ENCODE measurements at places on chromosomes 7 and 10.

GRCh38 chr10:95848841-95849240, 58.9 kb upstream of the CC2D2B start:
- no peak for DNase-seq

GRCh38 chr7:120467676-120468075, 194.7 kb downstream of the KCND2 start:
- no peak for DNase-seq

DNA sequence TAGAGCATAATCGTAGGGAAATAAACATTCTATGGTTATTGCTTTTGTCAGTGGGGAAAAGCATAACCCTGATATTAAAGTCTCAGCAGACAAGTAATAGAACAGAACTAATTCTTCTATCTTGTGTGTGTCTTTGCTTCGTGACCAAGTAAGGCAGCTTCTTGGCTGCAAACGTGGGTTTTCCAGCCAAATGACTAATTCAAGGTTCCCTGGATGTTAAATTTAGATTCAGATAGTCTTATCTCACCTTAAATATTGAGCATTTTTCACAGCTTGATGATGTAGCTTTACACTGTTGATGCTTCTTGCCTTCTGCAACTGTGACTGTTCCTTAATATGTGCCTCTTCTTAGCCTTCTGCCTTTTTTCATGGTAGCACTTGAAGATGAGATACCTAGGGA, 113.0 kb downstream of the EXOC4 start:
- DNase-seq = no peak

GRCh38 chr7:83096065-83096580, 66.6 kb downstream of the PCLO start:
- DNase-seq = no peak

DNA sequence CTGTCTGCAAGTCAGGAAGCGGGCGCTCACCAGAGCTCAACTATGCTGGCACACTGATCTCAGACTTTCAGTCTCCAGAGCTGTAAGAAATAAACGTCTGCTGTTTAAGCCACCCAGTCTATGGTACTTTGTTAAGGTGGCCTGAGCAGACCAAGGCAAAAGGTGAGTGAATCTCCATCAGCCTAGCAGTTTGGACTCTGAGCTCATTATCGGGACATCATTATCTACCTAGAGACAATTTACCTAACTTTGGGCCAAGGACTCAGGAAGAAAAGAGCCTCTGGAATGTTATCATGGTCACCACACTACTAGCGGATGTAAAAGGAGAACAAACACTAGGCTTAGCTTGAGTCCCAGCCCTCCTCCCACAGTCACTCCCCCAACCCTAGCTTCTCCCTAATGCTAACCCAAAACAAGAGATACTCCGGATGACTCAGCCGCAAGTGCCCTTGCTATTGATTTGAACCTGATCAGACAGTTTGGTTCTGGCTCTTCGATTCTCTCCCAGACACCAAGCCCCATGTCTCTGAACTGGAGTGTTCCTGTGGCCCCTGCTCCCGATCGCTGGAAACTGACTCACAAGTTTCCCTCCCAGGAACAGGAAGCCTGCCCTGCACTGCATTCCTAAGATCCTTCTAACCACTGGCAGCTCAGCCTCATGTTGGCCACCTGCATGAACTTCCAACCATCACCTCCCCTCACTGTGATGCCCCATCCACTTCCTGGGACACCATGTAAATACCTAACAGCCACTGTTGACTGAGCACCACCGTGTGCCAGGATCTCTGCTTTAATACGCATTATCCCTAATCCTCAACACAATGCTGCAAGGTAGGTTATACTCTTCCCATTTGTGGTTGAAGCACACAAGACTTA, 34.5 kb downstream of the CREB3L2 start:
- DNase-seq = no peak

DNA sequence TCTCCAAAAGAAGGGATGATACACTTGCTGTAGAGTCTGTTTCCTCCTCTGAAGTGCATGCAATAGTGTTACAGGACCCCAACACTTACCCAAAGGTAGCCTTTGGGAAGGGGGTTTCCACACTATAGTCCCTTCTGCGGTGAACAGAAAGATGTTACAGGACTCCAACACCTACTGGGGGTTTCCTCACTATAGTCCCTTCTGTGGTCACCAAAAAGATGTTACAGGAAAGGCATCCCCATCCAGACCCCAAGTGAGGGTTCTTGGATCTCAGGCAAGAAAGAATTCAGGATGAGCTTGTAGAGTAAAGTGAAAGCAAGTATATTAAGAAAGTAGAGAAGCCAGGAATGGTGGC, 69.2 kb upstream of the PIK3CG start:
- DNase-seq = no peak

DNA sequence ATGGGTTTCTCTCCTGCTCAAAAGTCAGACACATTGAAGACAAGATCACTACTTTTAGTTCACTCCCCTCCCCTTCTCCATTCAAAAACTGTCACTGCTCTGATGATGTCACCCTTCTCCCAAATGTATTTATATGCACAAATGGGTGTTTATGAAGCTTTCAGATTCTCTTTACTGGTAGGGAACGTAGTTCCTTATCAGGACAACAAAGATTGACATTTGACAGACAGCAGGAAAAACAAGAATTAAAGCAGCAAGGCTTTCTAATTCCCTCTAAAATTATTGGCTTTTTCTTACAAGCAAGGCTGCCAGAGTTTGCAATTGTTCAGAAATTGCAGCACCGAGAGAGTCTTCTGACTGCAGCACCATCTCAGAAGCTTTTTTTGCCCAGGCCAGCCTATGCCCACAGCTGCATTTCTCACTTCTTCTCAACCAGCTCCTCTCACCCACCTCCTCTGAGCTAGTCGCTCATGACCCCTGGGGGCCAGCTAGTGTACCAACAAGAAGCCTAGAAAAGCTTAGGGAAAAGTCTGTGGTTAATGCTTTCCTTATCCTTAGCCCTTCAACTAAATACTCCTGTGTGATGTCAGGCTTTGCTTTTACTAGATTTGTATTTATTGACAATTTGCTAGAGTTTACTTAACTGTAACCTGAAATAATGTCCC, 265.1 kb downstream of the HTR7 start:
- DNase-seq = no peak

- no peak for DNase-seq
Observed at GRCh38 chr7:142811154-142811737, 40.5 kb downstream of the PRSS2 start.

- DNase-seq = no peak
Observed at GRCh38 chr7:64599359-64599758, 36.5 kb upstream of the ZNF680 start.

- no peak for DNase-seq
Observed at GRCh38 chr10:124996127-124996853, 54.4 kb downstream of the ZRANB1 start.

DNA sequence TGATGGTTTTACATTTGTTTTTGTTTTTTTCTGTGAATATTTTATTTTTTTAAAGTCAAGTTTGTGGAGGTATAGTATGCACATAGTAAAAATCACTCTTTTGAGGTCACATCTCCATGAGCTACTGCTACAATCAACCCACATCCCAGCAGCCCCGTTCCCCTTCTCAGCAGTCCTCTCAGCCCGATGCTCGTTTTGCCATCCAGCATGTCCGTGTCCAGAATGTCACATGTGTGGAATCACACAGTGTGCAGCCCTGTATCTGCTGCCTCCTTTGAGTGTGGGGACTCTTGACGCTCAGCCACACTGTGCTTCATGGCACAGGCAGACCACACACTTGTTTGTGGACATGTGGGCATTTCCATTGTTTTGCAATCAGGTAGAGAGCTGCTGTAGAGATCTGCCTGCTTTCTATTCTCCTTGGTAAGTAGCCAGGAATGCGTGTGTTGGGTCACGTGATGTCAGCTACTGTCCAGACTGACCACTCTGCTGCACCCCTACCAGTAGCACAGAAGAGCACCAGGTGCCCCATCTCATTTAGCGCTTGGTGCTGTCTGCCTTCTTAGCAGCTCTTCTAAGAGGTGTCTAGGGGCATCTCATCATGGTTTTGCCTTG, 71.6 kb upstream of the CAMK2B start:
- no peak for DNase-seq

DNA sequence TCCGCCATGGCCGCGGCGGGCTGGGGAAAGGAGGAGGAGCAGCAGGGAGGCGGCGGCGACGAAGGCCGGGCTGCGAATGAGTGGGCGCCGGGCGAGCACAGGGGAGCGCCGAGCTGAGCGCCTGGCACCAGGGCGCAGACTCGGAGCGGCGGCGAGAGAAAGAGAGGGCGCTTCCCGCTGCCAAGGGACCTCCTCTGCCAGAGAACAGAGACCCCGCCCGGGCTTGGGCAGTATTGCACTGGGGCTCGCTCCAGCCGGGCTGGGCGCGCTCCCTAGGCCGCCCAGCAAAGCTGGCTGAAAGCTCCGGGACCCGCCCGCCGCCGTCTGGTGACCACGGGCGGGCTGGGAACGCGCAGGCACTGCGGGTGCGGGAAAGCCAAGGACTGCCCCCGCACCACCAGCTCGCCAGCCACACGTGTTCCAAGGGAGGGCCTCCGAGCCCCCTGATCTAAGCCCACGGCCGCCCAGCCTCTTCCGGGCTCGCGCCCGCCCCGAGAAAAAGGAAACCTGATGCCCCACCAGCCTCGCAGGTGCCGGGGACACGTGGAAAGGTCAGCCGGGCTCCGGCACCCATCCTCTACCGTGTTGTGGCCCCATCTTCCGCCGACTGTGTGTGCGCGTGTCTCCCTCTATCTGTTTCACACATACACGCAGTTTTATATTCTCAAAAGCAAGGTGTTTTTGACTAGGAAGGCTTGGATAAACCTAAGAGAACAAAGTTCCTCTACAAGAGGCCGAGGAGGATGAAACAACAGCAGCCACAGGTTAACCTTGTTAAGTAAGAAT, at the start of gene CCDC6:
Gene CCDC6, minus strand, starts transcription at position 140 of the 786 bp plus-strand sequence. Its CDS starts 132 bp downstream, at position 8.
- DNase-seq = peak; percentile 87

GRCh38 chr10:61477451-61477850, 24.3 kb upstream of the TMEM26 start:
- DNase-seq = no peak

- DNase-seq = no peak
Observed at GRCh38 chr7:107890493-107890961, 456 bp upstream of the DLD start.

GRCh38 chr7:7639847-7640220, 718 bp upstream of the UMAD1 start:
- no peak for DNase-seq

- no peak for DNase-seq
Observed at GRCh38 chr10:44569193-44570091, 184.5 kb upstream of the CXCL12 start.

DNA sequence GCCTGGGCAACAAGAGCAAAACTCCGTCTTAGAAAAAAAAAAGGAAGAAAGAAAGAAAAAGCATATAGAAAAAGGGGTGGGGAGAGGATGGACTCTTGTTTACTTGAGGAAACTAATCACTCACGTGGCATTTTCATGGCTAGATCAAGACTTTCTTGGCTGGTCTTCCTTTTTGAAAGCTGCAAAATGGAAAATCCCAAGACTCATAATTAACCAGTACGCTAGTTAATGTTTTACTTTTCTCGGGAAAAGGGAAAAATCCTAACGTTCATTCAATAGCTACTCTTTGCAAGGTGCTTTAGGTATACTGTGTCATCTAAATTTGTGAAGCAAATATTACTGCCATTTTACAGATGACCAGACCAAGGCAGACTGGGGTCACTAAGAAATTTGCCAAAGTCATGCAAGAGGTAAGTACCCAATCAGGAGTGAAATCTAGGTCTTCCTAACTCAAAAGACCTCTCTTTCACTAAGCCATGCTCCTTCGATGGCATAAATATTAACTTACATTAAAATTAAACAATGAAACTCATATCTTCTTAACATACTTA, 24.4 kb downstream of the NAPEPLD start:
- DNase-seq = no peak

- DNase-seq = no peak
Observed at GRCh38 chr10:58330431-58330830, 4.4 kb upstream of the UBE2D1 start.

DNA sequence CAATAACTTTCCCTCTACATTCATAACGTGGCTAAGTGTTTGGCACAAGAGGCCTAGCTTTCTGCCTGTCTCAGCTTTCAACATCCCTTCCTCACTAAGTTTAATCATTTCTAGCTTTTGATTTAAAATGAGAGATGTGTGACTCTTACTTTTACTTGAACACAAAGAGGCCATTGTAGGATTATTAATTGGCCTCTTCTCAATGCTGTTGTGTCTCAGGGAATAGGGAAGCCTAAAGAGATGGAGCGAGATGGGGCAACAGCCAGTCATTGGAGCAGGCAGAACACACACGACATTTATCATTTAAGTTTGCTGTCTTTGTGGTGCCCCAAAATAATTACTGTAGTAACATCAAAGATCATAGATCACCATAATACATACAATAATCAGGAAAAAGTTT, 167.1 kb upstream of the TRIM24 start:
- no peak for DNase-seq

GRCh38 chr7:106317971-106318370, 33.2 kb upstream of the NAMPT start:
- DNase-seq = no peak

DNA sequence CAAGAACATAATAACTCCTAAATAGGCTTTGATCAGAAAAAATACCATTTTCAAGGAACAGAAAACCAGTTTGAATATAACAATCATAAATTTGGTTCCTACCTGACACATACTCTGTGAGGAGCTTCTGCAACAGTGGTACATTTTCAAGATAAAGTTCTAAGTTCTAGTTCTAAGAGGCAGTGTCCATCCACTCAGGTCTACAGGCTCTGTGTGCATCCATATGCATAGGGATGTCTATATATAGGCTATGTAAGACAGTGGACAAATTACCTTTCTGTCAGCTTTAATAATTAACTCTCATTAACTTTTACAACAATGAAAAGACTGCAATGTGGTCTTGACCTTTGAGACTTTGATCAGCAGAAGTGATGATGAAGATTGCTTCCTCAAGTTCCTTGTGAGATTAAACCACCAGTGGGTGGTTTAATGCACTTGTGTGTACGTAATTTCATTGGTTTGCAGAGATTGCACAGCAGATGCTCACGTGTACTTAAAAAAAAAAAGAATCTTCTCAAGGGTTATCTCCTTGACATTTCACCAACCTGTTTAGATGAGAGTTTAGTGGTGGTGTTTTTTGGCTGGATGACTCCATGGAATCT, at the start of gene SLC26A3:
Gene SLC26A3, minus strand, starts transcription at position 215 of the 602 bp plus-strand sequence. CDS start 8,714 bp downstream, outside the sequence.
- no peak for DNase-seq

GRCh38 chr10:36679554-36679953, 445.8 kb upstream of the ANKRD30A start:
- DNase-seq = no peak

GRCh38 chr7:4849390-4849789, 12.4 kb downstream of the PAPOLB start:
- no peak for DNase-seq

DNA sequence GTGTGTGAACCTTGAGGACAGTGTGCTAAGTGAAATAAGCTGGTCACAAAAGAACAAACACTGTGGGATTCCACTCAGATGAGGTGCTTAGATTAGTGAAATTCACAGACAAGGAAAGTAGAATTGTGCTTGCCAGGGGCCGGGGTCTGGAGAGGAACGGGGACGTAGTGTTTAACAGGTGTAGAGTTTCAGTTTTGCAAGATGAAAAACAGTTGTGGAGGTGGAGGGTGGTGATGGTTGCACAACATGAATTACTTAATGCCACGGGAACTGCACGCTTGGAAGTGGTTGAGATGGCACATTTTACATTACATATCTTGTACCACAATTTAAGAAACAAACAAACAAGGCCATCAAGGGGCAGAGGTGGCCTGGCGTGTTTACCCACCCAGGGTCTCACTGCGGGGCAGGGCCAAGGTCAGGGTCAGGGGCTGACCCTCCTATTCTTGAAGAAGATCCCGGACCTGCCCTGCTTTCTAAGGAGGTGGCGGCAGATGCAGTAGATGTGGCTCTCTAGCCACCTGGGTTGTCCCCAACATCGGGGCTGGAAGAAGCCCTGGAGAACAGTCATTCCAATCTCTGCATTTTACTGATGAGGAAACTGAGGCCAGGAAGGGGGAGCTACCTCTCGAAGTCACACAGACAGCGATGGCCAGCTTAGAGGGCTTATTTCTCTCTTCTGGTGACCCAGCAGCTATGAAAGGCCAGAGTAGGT, 91.5 kb upstream of the LRRC4 start:
- DNase-seq = no peak

Data from stimulated activated CD4-positive, alpha-beta T cell treated with anti-CD3 and anti-CD28 coated beads, Interleukin-2, amount 100 ng/mL, for 48 hours (primary cell).